Upper lobe of left lung (tissue), 6 donors: ENCODE measurements at places on chromosomes 5 and 9.
A peak's percentile ranks its signal among the peaks of the same experiment; 100 is the strongest.

DNA sequence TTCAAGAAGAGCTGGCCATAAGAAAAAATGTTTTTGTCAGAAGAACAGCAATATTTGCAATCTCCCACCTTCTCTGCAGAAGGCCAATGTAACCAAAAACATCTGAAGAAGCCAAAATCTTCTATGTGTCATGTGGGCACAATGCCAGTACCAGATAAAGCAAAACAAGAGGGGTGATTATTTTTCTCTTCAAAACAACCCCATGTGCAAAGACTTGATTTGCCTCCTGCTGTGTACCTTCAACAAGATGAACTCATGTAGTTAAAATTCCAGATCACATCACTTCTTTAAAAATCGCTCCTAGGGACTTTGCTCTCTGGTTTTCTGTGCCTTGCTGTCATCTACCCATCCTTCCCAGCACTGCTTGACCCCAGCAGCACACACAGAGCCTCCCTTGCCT, 134.0 kb upstream of the MAP3K1 start:
- DNase-seq: no peak

DNA sequence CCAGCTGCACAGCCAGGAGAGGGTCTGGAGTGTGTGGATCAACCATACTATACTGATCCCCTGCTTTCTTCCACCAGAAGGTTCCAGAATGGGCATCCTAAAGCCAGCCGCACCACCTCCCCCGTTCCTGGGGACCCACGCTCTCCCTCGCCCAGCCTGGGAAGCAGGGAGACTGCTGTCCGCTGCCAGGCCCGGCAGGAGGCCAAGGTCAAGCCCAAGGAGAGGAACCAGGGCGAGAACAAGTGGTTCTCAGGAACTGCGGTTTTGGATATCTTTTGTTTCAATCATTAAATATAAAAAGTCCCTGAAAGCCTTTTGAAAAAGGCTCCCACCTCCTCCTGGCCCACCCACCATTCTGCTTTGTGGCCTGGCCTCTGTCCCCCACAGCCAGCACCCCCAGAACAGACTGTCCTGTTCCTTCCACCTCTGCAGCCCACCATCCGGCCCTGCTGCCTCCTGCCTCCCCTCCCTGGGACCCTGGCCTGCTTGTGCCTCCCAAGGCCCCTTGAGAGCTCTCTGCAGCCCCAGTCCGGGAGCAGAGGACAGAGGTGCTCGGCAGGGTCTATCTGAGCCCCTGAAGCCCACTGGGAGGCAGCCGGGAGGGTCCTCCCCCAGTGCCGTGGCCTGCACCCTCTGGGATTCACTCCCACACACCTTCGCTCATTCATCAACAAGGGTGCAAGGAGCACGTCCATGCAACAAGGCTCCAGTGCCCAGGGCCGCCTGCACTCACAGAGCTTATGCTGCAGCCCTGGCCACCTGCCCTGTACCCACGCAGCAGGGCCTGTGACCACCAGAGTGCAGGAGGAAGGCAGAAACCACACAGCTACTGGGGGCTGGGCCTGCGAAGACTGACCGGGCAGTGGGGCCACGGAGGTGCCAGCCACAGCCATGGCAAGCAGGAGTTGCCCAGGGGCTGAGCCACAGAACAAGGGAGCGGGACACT, 614 bp upstream of the LCN6 start:
- peak; percentile 54 for DNase-seq

DNA sequence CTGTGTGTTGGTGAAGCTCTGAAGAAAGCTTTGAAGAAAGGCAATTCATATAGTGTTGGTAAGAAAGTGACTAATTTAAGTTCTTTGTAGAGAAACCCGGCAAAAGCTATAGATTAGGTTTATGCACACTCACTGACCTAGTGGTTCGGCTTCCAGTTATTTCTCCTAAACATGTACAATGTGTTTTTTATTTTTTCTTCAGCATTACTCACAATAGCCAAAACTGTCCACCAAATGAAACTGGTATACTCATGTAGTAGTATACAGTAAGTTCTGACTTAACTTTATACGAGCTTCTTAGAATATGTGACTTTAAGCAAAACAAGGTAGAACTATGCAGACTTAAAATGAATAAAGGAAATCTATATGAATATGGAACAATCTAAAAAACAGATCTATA, 44.8 kb downstream of the PJA2 start:
- DNase-seq: no peak

GRCh38 chr9:15354713-15355112, 47.7 kb upstream of the TTC39B start:
- no peak for DNase-seq

GRCh38 chr5:83026930-83027687, 50.1 kb downstream of the TMEM167A start:
- no peak for DNase-seq

- DNase-seq: no peak
Measured at GRCh38 chr5:131373265-131373664, 109.4 kb downstream of the CDC42SE2 start.

- no peak for DNase-seq
Measured at GRCh38 chr5:168752416-168753190, 173.4 kb upstream of the PANK3 start.

DNA sequence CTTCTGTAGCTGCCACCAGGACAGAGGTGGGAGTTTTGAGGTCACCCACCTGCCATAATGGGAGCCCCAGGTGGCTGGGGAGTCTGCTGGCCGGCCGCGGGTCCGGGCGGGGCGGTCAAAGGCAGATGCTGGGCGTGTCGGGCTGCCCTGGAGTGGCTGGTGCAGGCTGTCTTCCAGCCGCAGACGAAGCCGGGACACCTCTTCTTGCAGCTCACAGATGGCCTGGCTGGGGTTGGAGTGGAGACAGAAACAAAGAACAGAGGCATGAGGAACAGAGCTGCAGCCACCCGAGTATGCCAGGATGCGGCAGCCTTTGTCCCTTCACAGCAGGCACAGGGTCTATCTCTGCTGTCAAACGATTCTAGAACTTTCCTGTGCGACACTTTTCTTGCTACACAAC, 18.0 kb downstream of the ORM2 start:
- DNase-seq: peak; percentile 77

DNA sequence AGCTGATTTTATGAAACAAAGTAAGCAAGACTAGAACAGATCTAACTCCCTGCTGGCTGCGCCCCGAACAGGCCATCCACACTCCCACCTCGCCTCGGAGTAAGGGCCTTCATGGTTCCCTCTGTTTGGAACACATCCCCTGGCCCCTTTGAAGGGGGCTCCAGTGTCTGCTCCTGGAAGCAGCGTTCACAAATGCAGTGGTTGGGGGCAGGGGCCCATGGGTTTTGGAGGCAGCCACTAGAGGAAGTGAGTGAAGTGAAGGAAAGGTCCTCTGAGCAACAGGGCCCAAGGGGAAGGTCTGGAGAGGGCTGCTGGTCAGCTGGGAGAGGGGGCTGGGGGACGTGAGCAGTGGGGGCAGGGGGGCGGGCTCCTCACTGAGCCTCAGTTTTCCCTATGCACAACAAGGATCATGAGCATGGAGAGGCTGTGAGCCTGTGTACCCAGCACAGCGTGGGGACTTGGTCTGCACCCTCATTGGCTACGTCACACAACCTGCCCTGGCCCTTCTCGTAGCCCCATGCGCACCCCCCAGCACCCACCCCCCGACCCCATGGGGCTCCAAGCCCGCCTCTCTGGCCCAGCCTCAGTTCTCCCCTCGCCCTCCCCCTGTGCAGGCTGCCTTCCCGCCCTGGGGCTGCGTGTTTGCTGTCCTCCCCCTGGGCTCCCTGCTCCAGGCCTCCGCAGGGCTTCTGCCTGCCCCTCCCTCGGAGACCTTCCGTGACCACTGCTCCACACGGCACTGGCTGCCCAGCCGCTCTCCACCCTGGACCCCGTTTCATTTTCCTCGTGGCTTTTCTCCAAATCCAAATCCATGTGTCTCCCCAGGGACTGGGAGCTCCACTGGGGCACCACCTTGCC, 39.5 kb downstream of the RASGEF1C start:
- DNase-seq: no peak

DNA sequence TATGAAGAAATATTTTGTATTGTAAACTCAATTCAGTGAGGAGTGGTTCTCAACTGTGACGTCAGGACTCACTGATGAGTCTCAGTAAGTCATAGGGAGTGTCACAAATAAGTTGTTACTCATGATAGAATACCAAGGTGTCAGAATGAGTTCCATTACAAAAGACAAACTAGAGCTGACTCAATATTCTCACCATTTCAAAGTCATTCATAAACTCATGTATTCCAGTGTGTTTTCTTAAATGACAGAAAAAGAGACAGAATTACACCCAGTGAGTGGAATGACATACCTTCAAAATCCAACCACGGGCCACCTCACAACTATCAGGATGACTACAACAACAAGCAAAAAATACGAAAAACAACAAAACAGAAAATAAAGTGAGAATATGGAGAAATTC, 321.5 kb downstream of the ENC1 start:
- no peak for DNase-seq

DNA sequence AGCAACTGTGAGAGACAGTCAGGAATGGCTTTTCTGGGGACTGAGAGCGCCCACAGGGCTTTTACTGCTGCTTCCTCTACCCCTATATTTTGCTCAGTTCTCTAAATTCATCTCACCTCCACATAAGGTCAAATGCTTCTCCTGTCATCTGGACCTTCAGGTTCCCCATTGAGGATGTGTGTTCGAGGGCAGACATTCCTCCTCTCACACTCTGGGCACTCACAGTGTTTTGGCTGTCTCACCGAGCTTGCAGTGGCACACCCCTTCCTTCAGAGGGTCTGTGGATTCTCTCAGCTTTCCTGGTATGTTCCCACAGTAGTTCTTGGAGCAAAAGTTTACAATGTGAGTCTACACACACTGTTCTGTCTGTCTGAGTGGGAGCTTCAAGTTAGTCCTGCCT, 127.8 kb upstream of the GLRA1 start:
- no peak for DNase-seq

DNA sequence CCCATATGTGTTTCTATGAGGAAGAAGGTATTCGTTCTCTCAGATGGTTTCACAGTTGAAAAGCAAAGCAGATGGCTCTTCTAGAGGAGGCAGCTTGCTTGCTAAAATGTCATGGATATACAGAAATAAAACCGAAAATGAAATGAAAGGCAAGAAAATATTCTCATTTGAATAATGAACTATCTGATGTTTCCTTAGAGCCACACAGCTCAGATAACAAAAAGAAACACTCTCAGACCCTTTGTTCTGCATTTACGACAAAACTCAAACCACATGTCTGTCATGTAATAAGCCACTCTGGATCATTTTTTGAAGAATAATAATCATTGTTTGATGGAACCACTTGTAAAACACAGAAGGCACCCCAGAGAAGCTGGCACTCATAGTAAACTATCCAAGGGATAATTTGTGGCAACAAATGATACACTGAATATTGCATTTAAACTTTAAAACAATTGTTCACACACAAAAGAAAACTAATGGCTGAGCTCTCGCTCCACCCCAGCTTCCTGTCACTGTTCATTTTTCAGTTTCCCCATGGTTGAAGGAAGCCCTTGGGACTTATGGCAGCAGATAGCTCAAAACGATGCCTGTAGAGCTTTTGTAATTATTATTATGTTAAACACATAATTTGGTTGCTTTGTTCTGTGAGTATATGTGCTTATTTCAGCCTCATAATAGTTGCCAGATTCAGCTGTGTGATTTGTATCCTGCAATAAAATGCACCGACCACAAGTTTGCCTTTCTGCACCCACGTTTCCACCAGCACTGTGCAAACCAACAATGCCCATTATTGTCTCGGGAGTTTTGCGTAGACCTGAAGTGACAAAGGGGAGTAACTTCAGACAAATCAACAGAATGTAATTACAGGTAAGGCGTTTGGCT, 256.0 kb downstream of the TMEM167A start:
- no peak for DNase-seq

DNA sequence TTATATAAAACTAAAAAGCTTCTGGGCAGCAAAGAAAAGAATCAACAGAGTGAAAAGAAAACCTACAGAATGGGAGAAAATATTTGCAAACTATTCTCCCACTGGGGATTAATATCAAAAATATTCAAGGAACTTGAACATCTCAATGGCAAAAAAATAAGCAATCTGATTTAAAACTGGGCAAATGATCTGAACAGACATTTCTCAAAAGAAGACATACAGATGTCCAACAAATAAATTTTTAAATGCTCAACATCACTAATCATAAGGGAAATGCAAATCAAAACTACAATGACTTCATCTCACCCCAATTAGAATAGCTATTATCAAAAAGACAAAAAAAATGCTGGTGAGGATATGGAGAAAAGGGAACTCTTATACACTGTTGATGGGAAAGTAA, 57.2 kb upstream of the SSBP2 start:
- no peak for DNase-seq

- no peak for DNase-seq
Measured at GRCh38 chr9:37715991-37716505, 37.6 kb upstream of the TRMT10B start.

- peak; percentile 77 for DNase-seq
Measured at GRCh38 chr5:133610489-133611356, 1.6 kb downstream of the FSTL4 start.

GRCh38 chr9:3840311-3840710, 314.5 kb upstream of the RFX3 start:
- DNase-seq: no peak
